ENCODE measurements at places on chromosomes 6 and 20.
A peak's percentile ranks its signal among the peaks of the same experiment; 100 is the strongest.

GRCh38 chr6:145842693-145843546 lies 28.3 kb upstream of the FBXO30 start:
- no peak for DNase-seq

DNA sequence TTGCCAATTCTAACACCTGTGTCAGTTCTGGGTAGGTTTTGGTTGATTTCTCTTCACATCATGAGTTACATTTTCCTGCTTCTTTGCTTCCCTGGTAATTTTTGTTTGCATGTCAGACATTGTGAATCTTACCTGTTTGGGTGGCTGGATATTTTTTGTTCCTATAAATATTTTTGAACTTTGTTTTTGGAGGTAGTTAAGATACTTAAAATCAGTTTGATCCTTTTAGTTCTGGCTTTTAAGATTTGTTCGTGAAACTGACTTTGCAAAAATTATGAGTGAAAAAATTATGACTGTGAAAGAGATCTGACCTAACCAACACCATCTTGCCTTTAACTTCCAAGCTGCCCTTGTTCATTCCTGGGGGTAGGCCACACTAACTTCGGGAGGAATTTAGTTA lies 69.5 kb downstream of the BCAS1 start:
- DNase-seq: no peak

DNA sequence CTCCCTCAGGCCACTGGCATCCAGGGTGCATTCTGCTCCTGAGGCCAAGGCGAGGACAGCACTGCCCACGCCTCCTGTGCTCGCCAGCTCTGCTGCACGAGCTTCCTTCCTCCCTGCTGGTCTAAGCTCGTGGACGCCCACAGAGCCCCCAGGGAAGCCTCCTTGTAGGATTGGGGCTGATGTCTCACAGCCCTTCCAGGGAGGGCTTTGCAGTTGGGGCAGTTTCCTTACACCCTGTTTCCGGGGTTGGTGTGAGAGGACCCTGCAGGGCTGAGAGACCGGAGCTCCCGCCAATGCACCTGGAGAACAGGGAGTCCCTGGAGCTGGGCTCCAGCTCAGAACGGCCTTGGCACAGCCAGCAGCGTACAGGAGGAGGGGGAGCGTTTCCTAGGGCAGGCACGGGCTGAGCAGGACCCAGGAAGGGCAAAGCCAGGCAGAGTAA lies 172.4 kb upstream of the PDE10A start:
- no peak for DNase-seq

DNA sequence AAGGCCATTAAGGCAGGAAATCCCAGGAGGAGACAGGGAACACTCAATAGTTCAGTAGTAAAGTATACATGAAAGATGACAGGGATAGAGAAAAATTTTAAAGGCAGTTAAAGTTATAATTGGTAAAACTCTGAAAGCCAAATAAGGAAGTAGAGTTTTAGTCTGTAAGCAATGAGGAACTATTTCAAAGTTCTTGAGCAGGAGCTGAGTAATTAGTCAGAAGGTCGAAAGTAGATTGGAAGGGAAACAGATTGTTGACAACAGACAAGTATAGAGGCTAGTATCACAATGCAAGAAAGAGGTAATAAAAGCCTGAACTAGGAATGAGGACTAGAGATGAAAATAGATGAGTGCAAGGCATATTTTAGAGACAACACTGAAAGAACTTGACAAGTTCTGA lies 150.3 kb downstream of the CDK19 start:
- no peak for DNase-seq

DNA sequence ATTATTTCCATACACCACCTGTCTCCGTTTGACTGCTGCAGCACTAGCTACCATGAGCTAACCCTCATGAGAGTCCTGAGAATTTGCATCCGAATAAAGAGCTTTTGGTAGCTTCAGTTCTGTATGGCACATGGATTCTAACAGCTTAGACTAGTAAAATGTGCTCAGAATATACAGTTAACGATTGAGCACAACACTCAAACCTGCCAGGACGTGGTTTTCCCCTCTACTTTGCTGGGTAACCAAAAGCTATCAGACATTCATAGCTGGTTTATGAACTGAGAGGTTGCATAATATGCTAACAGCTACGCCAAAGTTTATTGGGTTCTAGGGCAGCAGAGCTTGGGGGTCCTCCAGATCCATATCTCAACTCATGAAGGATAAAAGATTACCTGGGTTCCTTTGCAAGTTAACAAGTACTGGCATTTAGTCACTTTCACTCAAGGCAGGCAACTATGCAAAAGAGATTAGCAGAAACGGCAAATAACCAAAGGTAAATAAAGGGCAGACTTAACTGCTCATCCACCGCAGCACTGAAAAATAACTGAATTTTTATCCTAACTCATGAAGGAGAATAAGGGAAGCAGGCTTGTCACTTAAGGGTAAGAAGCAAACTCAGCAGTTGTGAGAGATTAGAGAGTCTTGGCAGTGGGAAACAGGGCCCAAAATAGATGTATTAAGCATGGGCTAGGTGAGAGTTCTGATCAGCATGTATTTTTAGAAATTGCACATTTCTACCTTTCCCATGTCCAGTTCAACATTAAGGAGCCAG lies 29.4 kb downstream of the NUDT3 start:
- DNase-seq: no peak

DNA sequence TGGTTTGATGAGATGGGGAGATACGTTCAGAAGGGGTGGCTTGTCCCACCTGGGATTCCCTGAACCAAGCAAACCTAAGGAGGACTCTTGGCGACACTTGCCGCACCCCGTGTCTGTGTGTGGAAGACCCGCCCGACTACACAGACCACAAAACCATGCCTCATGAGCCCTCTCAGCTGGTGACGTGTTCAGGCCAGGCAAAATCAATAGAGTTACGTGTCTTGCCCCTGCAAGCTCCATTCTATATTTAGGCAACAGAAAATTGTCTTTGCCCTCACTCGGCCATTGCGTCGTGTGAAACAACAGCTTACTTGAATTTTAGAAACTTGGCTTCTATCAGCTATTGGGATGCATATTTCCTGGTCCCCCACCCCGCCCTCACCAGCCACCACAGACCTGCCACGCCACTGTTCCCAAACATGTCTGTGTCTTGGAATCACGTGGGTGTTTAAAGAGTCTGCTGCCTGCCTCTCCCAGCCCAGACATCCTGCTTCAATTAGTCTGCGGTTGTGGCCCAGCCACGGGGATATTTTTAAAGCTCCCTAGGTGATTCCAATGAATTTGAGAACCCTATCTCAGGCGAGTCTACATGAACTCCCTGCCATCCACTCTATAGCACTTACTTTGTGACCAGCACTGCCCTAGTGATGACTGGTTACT lies 279.2 kb upstream of the EXOC2 start:
- DNase-seq: no peak

DNA sequence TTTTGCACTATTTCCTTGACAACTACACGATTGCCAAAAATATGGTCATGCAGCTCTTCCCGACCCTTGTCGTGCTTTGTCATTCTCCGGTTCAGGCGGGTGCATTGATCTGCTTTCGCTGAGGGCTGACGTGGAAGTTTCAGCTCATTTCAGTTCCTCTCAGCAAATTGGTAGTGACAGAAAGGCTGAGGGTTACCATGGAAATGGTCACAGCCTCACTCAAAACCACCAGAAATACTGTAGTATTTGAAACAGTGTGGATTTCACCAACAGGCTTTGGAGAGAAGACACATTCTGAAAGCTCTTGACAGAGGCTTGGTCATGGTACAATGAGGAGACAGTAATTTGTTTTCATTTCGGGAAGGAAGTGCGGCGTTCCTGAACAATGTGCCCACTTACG lies 99.7 kb upstream of the EXOC2 start:
- DNase-seq: no peak

- no peak for DNase-seq
Observed at GRCh38 chr20:15113144-15113773, 775.8 kb upstream of the FLRT3 start.

- DNase-seq: no peak
Observed at GRCh38 chr6:87723170-87724078, 21.4 kb upstream of the AKIRIN2 start.

GRCh38 chr6:135581211-135581610 lies 83.7 kb upstream of the AHI1 start:
- no peak for DNase-seq

GRCh38 chr6:129679758-129680157 lies 30.2 kb downstream of the ARHGAP18 start:
- no peak for DNase-seq

DNA sequence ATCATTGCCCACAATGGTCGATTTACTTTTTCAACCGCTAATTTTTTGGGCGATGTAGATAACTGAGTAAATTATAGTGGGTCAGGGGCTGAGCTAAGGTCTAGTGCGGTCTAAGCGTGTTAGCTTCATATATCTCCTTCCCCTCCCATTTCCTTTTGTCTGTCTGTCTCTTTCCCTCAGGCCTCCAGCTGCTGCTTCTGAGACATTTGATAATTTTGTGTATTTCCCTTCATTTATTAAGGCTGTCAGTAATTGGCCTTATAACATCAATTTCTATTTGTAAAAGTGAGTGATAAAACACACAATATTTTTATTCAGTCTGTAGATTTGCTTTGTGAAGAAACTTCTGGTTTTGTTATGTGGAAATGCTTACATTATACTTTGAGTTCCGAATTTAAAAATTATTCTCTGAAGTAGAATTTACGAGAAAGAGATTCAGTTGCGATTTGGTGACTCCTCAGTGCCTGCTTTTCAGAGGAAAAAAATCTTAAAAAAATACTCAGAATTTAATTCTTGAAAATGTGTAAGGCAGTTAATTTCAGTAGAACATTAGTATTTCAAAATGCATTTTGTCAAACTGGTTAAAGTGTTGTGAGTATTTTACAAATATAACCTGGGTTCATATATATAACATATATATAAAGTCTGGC lies 1.4 kb downstream of the TMEM170B start:
- no peak for DNase-seq

DNA sequence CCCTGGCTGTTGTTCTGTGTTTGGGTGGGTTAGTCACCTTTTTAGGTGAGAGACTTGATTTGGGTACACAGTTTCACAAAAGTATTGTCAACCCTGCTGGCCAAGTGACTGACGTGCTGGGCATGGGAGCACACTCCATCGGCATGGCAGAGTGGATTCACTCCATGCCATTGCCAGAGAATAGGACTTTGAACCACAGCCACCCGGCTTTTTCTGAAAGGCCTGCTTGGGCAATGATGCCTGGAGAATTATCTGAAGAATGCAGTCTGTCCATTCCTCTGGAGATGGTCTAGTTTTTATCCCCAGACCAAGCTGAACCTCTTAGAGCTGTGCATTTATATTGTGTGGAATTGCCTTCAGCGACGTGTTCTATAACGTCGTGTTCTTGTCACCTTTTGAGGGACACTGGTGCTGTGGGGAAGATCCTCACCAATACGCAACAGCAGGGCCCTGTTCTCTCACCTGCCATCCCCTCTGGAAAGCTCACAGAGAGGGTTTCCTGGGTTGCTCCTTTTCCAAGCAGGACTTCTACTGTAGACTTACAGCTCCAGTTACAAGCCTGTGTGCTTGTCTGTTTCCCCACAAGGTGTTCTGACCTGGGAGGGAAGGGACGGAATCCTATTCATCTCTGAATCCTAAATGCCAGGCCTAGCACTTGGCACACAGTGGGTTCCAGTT lies 183.4 kb upstream of the AKAP12 start:
- no peak for DNase-seq

- DNase-seq: no peak
Observed at GRCh38 chr20:31452575-31452974, 12.1 kb downstream of the DEFB123 start.

DNA sequence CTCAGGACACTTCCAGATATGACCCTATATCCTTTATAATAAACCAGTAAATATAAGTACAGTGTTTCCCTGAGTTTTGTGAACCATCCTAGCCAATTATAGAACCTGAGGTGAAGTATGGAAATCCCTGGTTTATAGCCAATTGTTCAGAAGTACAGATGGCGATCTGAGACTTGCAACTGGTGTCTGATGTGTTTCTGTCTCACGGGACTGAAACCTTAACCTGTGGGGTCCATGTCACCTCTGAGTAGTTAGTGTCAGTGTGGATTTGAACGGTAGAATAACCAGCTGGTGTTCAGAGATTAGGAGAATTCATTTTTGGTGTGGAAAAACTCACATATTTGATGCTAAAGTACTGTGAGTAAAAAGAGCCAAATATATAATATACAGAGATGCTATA lies 606.6 kb downstream of the MAFB start:
- no peak for DNase-seq

- no peak for DNase-seq
Observed at GRCh38 chr6:56152611-56153010, 94.8 kb downstream of the COL21A1 start.

GRCh38 chr6:168208854-168209253 lies 110.7 kb downstream of the DACT2 start:
- no peak for DNase-seq

GRCh38 chr6:16238057-16238962 lies at the start of gene GMPR:
GMPR (plus strand) TSS chr6:16238587; CDS start chr6:16238694, 107 bp downstream.
- peak; percentile 52 for DNase-seq

GRCh38 chr6:22024973-22025467 lies 271.8 kb downstream of the PRL start:
- no peak for DNase-seq

DNA sequence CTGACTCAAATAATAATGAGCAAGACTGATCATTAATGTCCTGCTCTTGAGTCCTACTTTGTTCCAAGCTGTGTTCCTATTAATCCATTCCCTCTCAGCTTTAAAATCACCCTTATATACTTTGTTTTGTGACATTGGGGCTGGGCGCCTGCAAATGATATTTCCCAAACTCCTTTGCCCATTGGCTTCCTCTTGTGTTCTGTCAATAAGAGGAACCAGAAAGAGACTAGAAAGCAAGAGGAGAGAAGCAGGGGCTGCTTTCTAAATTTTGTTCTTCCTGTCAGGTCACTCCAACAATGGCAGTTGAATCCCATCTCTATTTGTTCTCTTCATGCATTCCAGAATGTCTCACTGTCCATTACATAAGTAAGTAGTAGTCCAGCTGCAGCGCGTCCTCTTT lies 21.6 kb upstream of the TRIM27 start:
- no peak for DNase-seq

- no peak for DNase-seq
Observed at GRCh38 chr6:150766201-150766997, 99.1 kb upstream of the MTHFD1L start.

- DNase-seq: no peak
Observed at GRCh38 chr6:139080255-139080920, 51.8 kb downstream of the ABRACL start.

DNA sequence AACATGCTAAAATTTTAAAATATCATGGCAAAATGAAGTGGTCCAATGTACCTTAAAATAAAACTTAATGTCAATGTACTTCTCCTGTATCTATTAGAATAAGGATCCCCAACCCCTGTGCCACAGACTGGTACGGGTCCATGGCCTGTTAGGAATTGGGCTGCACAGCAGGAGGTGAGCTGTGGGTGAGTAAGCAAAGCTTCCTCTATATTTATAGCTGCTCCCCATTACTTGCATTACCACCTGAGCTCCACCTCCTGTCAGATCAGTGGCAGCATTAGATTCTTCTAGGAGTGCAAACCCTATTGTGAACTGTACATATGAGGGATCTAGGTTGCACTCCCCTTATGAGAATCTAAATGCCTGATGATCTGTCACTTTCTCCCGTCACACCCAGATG lies 86.0 kb downstream of the SLC16A10 start:
- DNase-seq: no peak

DNA sequence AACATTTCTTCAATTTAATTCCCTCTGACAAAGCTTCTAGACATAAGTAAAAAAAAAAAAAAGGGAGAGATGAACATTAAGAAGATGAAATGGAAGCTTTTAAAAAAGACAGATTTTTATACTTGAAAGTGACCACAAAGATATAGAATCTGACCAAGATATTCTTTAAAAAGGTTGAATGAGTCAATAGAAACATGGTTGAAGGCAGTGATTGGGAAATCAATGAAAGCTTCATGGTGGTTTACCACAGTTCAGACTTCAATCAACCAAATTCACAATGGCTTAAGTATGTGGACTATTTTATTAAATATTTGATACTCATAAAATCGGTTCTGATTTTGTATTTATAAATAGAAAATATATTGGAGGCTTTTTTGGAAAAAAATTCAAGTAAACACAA lies 248.4 kb upstream of the HSF2 start:
- DNase-seq: no peak
